Brain pericyte (primary cell): ENCODE measurements at places on chromosomes 16 and 17.

- no peak for DNase-seq
Observed at GRCh38 chr16:88769617-88770460, 15.2 kb downstream of the PIEZO1 start.

DNA sequence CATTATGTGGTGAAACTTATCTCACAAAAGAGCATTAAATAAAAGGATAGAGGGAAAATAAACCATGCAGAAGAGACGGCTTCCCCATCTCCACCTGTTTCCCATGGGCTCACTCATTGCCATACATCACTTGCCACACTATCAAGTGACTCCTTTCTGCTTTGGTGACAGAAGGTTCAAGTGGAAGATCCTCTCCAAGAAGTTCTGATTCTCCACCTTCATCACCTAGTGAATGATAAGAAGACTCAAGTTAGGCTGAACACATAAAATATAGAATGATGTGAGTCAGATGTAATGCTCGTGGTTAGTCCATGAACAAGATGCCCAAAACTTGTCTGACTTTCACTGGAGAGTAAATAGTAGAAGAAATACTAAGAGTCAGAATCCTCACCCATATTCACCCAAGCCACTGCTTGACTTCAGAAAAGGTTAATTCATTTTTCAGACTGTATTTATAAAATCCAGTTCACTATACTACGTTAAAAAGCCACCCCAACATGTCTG, 100.1 kb upstream of the TOB1 start:
- no peak for DNase-seq

- DNase-seq, result no peak
Observed at GRCh38 chr16:14559809-14560241, 70.2 kb downstream of the PARN start.

- DNase-seq, result no peak
Observed at GRCh38 chr17:13337864-13338371, 263.8 kb downstream of the HS3ST3A1 start.

DNA sequence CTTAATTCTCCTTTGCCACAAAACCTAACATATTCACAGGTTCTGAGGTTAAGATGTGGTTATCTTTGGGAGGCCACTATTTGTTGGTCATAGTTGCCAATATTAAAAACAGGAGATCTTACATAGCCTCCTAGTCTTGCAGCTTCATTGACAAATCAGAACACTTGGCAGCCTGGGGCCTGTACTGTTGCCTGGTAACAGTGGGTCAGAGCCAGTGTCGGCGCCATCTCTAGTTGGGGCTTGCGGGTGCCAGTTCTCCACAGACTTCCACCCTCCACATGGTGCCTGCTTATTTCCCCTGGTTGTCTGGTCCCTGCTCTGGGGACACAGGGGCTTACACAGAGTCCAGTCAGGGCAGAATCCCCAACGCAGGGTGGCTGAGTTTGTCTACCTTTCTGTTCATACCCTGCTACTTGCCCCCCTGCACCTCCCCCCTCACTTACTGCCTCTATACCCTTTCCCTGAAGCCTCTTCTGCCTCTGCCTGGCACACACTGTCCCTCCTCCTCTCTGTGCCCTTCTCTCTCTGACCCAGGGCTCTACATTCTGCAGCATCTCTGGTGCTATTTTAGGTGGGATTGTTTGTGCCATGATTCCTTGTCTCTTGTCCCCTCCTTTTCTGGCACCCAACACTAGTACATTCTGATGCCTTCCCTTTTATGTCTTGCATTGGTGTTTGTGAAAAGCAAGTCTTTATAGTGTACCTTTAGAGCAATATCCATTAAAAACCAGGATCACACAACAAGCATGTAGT, 13.4 kb downstream of the EPN2 start:
- no peak for DNase-seq

DNA sequence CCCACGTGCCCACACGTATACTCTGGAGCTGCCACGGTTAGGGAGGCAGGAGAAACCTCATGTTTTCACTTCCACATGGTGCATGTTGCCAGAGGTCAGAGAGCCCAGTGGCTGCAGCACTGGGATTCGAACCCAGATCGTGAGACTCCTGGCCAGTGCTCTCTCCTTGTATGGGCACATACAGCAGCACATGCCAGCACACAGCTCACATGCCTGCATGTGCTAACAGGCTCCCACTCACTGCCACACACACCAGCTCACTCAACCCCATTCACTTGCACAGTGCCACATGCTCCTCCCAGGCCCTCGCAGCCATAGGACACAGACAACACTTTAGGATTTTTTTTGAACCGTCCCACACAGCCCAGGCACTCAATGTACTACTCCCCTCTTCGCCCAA, 49.5 kb upstream of the MRPS23 start:
- no peak for DNase-seq

- DNase-seq, result no peak
Observed at GRCh38 chr17:76586741-76587487, 1.3 kb upstream of the ST6GALNAC2 start.

- no peak for DNase-seq
Observed at GRCh38 chr16:85386467-85387170, 226.5 kb upstream of the GSE1 start.
